ENCODE measurements at places on chromosomes 7 and 10.

GRCh38 chr7:37698276-37698675 lies 14.7 kb downstream of the GPR141 start:
- DNase-seq, result no peak

GRCh38 chr10:125368146-125368545 lies 207.8 kb upstream of the CTBP2 start:
- DNase-seq, result no peak

DNA sequence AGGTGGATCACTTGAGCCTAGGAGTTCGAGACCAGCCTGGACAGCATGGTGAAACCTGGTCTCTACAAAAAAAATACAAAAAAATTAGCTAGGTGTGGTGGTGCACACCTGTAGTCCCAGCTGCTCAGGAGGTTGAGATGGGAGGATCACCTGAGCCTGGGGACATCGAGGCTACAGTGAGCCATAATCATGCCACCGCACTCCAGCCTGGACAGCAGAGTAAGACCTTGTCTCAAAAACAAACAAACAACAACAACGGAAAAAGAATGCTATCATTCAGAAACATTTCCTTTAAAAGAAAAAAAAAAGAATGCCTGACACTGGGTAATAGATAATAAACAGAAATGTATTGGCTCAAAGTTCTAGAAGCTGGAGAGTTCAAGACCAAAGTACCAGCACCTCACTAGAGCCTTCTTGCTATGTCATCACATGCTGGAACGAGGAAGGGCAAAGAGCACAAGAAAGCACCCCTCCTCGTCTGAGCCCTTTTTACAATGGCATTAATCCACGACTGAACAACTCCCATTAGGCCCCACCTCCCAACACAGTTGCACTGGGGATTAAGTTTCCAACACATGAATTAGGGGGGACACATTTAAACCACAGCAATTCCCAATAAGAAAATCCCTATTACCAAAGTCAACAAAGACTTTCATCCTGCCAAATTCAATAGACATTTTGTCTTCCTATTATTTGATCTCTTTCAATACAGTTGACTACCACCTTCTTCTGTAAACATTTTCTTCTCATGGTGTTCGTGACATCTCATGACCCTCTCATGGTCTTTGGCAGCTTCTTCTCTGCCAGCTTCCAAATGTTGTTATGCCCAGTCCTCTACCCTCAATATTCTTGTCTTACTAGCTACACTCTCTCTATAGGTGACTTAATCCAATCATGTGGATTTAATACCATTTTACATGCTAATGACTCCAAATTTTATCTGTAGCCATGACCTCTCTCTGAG lies 20.0 kb downstream of the AKR1D1 start:
- no peak for DNase-seq

DNA sequence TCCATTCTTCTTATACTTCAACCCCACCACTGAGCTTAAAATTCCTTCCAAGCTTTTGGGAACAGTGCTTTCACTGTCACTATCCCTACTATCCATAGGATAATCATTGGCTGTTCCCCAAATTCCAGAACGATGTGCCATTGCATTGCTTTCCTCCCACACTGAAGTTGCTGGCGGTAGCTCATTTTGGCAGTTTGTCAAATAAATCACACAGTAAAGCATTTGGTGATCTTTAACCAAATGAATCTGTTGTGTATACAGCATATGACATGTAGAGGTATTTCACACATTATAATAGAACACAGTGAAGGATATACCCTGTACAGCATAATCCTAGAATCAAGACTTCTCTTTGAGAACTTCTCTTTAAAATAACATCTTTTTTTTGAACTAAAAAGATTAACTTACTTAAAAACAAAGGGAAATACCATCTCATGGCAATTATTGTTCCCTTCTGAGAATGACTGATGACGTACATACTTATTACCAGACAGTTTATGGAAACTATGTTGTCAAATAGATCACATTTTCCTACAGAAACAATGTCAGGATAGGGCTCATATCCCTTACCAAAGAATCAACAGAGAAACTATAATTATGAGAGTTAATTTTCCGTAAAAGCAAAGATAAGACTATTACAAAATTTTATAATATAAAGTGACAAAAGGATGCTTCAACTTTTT lies 93.6 kb downstream of the CTNNA3 start:
- no peak for DNase-seq

Data from activated naive CD4-positive, alpha-beta T cell treated with anti-CD3 and anti-CD28 coated beads, Interleukin-2, amount 50 U/mL, for 72 hours (primary cell).